Fibroblast of the aortic adventitia (primary cell): ENCODE measurements at places on chromosomes 7 and 10. TPM values are rescaled to one million over a fixed set of nuclear protein-coding genes. Genes with fewer than 3 reads are reported as not detected.

- no peak for DNase-seq
These were observed 4.0 kb upstream of the PLXNA4 start for GRCh38 chr7:132580277-132580676.

- DNase-seq = no peak
These were observed 77.6 kb upstream of the LEP start for GRCh38 chr7:128163473-128163872.

DNA sequence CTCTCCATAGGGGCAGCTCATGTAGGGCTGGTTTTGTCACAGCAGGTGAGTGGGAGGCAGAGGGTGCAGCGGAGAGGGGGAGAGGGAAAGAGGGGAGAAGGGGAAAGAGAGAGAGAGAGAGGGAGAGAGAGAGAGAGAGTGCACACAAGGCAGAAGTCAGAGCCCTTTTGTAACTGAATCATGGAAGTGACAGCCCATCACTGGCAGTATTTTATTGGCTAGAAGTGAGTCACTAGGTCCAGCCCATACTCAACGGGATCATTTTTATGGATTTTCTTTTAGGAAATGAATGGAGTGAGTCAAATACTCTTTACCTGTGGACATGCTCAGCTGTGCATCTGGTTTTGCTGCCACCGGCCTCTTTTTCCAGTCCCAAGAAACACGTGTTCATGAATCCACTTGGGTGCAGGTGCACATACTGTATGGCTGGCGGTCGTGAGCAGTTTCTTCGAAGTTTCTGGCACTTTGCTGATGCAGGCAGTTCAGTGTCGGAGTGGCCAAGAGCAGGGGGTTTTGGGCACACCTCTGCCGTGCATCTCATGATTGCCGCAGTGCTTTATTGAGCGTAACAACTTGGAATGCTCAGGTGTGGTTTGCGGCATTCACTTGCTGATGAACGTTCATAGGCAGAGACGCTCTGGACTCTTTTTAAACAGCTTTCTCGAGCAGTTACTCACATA lies 40.3 kb downstream of the DOCK1 start:
- DNase-seq = no peak

IRF5 gene
- not detected in 2 replicates for total RNA-seq

- peak; percentile 43 for DNase-seq
These were observed 37.2 kb upstream of the GATA3 start for GRCh38 chr10:8017277-8017676.

OR9A2 gene
- not detected in 2 replicates for total RNA-seq

DNA sequence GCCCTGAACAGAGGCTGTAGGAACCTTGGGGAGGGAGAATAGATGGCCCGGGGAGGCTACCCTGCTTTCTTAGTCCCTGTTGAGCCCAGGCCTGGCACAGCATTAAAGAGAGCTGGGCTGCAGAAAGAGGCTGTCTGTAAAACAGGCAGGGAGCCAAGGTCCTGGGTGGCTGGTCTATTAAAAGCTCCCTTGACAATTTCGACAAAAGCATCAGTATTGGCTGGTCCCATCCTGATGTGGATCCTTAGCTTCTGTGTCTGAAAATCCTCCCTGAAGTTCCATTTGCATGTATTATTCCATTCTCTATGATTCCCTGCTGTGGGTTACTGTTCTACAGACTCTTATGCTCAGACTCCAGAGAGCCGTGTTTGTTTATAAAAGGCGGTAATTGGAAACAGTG lies 158.5 kb downstream of the GALNT17 start:
- DNase-seq = no peak

- no peak for DNase-seq
These were observed 8.5 kb upstream of the UNCX start for GRCh38 chr7:1224086-1224716.

RPEL1 gene
- under 0.01 and 0.82 TPM in 2 replicates for total RNA-seq
